Skeletal muscle cell (primary cell): ENCODE measurements at places on chromosomes 2 and 18.

GRCh38 chr2:196276421-196276820, 105.0 kb upstream of the STK17B start:
- no peak for DNase-seq

DNA sequence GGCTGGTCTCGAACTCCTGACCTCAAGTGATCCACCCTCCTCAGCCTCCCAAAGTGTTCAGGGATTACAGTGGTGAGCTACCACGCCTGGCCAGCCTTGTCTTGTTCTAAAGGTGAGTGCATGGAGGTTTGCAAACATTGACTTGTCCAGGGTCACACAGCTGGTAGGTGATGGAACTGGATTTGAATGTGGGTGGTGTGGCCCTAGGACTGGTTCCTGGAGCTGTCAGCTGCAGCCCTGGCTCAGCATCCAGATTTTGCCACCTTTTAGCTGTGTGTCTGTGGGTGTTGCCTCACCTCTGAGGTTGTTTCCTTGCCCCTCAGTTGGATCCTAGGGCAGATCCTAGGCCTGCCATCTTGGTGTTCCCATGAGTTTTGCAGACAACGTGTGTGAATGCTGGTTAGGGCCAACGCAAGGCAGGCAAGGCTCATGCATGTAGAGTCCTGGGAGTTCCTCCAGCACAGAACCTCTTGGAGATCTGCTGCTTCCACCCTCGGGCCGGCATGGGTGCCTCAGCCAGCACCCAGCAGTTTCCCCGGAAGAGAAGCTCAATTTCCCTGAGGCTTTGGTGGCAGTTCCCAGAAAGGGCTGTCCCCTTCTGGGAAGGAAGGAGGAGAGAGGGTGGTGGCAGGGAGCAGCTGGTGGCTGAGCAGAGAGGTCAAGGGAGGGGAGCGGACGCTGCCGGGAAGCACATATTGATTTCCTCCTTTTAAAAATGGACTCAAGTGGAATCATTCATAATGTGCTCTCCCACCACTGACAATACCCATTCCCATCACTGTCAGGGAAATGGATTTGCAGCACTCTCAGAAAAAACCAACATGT, 127.6 kb upstream of the HS6ST1 start:
- no peak for DNase-seq

DNA sequence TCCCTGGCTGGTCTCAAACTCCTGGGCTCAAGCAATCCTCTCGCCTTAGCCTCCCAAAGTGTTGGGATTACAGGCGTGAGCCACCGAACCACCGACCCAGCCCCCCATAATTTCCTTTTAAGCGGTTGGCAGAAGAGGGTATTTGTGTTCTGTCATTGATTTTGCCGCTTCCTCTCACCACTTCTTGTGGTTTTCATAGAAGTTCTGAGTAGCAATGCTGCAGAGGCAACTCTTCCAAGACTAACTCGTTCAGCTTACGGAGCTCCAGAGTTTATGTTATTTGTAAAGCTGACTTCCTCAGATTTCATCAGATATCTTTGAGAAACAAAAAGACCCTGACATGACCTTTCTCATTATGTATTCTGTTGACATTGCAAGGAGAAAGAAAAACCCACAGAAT, 261.4 kb upstream of the KCNJ3 start:
- no peak for DNase-seq

DNA sequence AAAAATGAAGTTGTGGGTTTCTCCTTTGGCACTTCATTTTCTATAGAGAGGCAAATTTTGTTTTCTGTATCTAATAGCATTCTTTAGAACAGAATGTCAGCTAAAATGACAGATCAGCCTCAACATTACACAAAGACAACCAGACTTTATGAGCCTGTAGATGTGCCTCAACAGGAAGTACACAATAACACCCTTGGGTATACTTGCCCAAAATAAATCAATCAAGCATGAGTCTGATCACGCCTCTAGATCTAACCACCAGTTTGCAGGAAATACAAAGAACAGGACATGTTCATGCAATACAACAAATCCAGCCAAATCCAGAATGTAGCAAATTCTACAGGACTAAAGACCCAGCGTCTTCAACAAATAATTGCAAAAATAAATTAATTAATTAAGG, 11.2 kb upstream of the DAPL1 start:
- no peak for DNase-seq

DNA sequence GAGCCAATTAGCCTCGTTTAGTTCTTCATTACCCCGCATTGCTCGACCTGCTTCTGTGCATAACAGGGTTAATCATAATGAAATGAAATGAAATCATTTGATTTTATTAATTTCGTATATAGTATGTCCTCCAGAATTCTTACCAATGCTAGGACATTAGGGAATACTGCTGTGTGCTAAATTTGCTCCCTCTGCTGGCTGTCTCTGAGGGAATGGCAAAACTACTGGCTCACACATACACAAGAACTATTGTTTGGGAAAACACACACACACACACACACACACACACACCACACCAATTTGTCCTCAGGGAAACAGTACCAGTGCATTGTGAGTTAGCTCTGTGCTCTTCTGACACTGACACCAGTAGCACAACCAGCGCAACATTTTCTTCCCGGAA, 273.3 kb upstream of the TCF4 start:
- no peak for DNase-seq

GRCh38 chr18:34695310-34695709, 14.8 kb upstream of the DTNA start:
- DNase-seq = no peak
